ENCODE measurements at places on chromosomes 3 and 15.
A peak's percentile ranks its signal among the peaks of the same experiment; 100 is the strongest.

GRCh38 chr15:40307421-40308211 lies at the start of gene PLCB2:
Gene PLCB2 (minus strand): TSS chr15:40307935. CDS start chr15:40307672, 263 bp downstream.
- peak; percentile 35 for DNase-seq

GRCh38 chr15:71730277-71731144 lies 79.8 kb upstream of the NR2E3 start:
- peak; percentile 27 for DNase-seq

GRCh38 chr3:165874663-165875489 lies 37.7 kb upstream of the BCHE start:
- no peak for DNase-seq

DNA sequence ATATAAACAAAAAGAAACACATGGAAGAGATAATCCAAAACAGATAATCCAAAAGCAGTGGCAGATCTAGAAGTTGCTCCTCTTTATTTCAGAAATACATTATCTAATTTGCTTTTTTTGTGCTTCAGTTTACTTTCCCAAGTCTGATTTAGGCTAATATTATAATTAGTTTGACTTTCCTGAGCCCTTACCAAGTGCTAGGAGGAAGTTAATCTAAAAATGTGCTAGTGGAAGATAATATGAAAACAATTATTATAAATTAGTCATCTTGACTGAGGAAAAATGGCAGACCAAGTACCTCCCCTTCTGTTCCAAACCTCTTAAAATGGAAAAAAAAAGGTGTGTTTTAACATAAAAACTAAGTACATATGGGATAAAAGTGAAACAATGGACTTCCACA lies 17.5 kb downstream of the SLC9A9 start:
- no peak for DNase-seq

GRCh38 chr3:114794894-114795630 lies 352.0 kb downstream of the ZBTB20 start:
- no peak for DNase-seq

GRCh38 chr3:146102885-146103284 lies 58.1 kb downstream of the PLOD2 start:
- no peak for DNase-seq

DNA sequence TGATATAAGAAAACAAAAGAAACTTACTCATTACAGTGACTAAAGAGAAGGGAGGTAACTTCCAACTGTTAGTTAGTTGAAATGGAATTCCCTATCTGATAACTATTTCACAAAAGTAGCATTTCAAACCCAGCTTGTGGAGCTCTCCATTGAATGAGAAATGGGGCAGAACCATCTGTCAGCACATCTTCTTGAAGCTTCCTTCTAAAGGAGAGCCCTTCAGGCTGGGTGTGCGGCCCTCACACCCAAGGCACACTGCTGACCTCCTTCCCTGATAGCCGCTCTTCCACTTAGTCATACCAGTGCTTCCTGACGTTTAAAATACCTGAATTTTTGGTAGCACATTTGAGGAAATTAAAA lies 28.1 kb upstream of the VEPH1 start:
- DNase-seq, result no peak

- no peak for DNase-seq
Measured at GRCh38 chr15:38899300-38899699, 334.7 kb upstream of the RASGRP1 start.

All from hippocampal formation (tissue), 2 donors.